ENCODE measurements at places on chromosomes 5 and 9.

GRCh38 chr5:33231214-33231710, 209.5 kb upstream of the TARS1 start:
- DNase-seq: no peak

- no peak for DNase-seq
Observed at GRCh38 chr9:131398204-131398603, 4.3 kb downstream of the PRRC2B start.

DNA sequence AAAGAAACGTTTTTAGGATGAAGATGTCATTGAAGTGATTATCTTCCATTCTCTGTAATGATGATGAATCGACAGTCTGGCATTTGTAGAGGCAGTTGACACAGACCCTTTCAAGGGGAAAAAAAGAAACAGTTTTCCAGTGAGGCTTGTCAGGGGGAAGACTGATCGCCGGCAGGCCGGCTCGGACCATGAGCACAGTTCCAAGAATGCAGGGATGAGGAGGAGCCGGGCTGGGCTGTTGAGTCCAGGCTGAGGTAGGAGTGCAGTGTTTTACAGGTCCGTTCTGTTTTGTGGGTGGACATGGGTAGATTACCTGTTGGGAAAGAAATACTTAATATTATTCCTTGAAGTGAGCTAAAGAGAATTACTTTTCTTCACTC, 194.6 kb downstream of the AOPEP start:
- DNase-seq: no peak

DNA sequence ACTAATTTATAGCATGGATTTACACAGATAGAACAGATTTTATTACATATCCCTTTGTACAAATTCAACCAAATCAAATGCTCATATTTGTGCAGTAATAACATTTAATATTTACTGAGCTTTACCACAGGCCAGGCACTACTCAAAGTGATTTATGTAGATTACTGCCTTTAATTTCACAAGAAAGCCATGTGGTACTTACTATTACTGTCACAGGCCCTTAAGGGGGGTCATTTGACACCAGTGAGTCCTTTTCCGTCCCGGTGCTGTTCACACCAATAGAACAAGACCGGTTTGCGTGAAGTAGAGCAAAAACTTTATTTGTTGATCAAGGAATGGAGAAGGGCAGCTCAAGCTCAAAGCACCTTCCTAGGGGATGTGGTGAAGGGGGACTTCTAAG, 308.5 kb upstream of the KCNN2 start:
- DNase-seq: no peak

- no peak for DNase-seq
Observed at GRCh38 chr9:114719290-114719689, 37.3 kb upstream of the TEX48 start.

GRCh38 chr5:150209099-150209635, 19.3 kb downstream of the SLC6A7 start:
- DNase-seq: no peak

DNA sequence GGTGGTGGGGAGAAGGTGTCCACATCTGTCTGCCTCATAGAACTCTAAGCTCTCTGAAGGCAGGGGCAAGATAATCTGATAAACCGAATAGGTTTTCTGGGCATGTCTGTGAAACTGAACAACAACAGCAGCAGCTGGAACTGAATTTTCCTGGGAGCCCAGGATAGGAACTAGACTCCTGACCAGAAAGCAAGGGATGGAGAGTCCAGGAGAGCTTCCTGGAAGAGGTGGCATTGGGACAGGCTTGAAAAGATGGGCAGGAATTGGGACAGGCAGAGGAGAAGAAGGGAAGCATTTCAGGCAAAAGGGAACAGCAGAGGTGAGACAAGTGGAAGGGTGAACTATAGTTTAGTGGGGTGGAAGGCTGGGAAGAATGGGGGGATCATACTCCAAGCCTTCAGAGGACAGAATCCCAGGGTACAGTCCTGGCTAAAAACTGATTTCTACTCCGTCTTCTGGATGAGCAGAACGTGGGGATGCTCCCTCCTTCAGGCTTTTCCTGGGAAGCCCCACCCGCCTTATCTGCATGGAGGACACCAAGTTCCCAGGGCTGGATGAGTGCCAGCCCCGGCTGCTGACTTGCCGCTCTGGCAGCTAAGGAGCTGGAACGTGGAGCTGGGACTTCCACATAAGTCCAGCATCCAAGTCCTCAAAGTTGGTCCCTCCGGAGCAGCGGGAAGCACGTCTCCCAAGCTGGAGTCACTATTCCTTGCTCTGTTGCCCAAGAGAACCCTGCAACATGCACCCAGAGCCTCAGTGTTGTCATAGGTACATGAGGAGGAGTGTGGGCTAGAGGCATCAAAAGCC, 13.9 kb upstream of the KIF12 start:
- no peak for DNase-seq

DNA sequence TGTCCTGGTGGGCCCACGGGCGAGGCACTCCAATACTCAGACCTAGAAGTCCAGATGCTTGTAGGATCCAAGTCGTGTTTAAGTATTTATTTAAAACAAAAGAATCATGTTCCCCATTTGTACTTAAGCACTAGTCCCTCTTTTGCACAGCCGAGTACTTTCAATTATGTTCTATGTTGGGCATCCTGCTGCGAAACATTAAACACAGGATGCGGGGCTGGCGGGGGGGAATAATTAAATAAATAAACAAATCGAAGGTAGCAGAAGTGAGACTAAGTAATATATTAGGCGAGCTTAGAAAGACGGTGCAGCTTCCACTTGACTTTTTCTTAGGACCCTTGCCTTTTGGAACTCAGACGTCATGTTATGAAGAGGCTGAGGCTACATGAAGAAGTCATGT, 1129.2 kb upstream of the ACO1 start:
- no peak for DNase-seq

DNA sequence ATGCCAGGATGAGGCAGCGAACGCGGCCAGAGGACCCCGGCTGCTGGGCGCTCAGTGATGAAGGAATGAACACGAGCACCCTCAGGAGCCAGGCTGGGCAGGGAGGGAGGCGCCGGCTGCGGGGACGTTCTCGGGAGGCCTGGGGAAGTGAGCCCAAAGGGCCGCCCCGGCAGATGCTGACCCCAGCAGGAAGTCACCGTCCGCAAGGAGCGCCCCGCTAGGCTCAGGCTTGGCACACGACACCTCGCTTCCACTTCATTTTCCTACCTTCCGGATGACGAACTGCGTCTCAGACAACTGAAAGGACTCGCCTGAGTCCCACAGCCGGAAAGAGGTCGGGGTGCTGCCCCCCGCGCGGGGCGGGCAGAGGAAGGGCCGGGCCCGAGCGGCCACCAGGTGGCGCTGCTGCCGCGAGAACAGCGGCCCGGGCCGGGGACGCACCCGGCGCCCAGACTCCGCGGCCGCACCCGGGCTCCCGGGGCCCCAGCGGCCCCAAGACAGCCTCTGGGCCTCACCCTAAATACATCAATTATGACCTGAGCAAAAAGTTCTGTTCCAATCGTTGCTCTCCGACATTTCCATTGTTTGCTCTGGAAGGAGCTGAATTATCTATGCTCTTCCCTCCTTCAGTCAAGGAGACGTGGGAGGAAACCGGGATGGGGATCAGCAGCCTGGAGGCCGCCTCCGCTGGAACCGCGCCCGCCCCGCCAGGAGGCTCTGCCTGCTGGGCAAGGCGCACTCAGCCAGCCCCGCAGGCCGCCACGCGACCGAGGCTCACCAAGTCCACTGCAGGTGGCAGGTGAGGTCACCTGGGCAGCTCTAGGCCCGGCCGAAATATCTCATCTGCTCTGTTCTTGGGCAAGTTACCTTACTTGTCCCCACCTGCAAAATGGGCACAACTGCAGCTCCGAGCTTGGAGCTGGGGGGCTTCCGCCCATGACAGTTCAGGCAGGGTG, 107.0 kb downstream of the ZNF354C start:
- DNase-seq: no peak

DNA sequence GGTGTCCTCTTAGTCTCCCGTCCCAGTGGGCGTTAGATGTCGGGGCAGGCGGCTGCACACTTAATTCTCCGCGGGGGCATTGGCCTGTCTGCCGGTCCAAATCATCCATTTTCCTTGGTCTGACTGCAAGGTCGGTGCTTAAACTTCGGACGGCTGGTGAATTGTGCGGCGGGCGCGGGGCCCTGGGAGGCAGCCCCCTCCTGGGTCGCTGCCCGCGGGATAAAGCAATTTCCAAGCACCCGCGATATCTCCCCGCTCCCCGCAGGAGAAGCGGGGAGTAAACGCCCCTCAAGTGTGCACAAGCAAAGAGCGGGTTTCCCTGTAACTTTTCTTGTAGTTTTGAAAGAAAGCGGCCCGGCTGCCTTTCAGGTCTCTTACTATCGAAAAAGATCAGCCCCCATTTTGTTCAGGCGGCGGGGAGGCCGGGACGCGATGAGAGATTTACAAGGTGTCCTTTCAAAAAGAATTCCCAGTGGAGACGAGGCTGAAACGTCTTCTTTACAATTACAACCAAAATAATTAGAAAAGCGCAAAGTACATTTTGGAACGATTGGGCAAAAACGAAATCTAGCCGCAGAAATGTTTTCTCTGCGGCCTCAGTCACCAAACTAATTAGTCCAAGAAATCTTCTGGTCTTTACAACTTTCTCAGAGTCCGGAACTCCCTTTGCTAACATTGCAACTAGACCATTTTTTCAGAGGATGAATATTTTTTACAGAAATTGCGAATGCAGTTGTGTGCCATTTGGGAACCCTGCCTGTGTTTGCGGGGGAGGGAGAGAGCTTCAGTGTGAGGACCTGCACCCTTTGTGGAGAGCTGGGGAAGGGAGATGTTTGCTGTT, 1.8 kb downstream of the IRX1 start:
- no peak for DNase-seq

DNA sequence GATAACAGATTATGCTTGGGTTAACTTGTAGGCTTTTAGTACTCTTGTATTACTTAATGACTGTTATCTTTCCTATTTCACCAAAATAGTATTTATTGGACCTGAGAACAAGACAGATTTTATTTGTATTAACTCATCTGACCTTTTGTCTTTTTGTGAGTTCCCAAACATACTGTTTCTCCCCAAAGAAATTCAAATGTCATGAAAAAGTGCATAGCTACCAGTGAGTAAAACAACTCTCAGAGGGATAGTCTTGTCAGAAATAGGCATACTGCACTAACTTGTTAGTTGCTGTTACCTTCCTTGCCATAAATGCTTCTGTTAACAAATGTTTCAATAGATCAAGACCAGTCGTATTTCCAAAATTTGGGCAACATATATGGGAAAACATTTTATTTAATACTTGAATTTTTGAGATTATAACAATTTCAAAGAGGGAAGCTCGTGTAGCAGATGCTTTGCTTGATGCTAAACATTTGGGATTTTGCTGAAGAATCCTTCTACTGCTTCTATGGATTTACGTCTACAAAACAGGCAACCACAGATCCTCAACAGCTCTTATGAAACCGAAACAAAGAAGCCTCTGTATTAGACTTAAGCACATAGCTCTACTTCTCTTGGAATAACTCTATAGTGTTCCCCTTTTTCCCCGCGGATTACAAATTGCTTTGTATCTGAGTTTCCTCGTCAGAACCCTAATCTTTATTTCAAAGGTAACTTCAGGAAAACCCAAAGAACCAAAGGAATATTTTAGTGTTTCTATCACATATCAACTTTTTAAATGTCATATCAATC, 248.8 kb downstream of the MCTP1 start:
- no peak for DNase-seq

DNA sequence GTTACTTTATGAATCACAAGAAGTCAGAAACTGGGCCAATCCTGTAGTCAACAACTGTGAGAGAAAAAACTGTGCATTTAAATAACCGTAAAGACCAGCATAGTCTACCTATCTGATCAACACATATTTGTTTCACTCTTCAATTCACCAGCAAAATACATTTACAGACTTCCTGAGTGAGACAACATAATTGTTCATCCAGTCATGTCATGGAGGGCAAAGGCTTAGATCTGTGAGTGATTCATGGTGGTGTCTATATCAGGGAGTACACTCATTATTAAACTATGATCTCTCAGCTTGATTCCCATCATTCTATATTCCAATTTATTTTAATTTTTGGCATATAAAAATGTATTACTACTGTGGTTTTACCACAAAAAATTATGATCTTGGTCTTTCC, 694.6 kb downstream of the DNAH5 start:
- no peak for DNase-seq

- no peak for DNase-seq
Observed at GRCh38 chr5:3943859-3944258, 348.2 kb downstream of the IRX1 start.

- no peak for DNase-seq
Observed at GRCh38 chr9:98742325-98743280, 33.9 kb upstream of the GABBR2 start.

- DNase-seq: no peak
Observed at GRCh38 chr5:142931896-142932686, 161.9 kb downstream of the ARHGAP26 start.

DNA sequence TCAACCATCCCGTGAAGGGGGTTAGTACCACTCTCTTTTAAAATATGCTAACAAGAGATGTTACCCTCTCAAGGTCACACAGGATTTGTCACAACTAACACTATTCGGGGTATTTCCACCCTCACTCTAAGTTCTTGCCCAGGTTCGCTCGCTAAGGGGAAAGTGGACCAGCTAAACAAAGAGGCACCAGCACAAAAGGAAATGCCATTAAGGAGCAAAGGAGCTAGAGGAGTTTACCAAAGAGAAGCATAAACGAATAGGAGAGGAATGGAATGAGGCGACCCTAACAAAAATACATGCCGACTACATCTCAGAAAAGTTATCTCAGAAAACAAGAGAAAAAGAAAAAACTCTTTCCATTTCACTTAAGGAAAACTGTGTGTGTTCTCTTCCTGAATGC, 170.9 kb downstream of the DCP2 start:
- no peak for DNase-seq

DNA sequence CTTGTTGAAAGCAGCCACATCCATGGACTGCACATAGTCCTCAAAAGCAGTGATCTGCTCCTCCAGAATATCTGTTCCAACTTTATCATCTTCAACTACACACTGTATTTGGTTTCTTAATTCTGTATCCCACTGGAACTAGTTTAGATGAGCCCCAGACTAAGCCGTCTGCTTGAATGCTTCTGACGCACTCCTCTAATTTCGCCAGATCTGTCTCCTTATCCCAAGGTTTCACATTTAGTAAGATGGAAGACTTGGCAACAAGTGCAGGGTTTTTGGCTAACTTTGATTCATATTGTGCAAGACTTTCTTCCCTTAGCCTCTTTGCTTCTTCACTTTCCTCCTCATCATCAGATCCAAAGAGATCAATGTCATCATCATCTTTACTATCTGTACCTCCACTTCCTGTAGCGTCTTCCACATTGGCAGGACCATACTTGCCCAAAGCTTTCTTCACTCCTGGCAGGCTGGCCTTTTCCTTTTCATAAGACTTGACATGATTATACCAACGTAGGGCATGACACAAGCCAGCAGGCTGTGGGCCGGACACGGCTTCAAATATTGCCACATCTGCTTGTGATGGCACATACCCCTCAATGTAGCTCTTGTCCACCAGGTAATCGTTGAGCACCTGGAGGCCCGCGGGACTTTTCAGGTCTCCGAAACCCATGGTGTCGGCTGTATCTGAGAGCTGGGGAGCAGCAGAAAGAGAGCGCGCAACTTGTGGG, 56.2 kb upstream of the PIK3R1 start:
- no peak for DNase-seq

GRCh38 chr9:13596383-13596970, 317.0 kb upstream of the MPDZ start:
- DNase-seq: no peak

GRCh38 chr9:86747711-86748110, 199.6 kb downstream of the GAS1 start:
- DNase-seq: peak; percentile 11
